ENCODE measurements at places on chromosomes 5 and 9. TPM values are rescaled to one million over a fixed set of nuclear protein-coding genes. Genes with fewer than 3 reads are reported as not detected.

MARVELD2 gene
- 26.2 TPM for total RNA-seq

TMCO6 gene
- 12.1 TPM for total RNA-seq

DEPDC1B gene
- total RNA-seq: 3.1 TPM

GRCh38 chr5:131974622-131974955 lies 29.1 kb upstream of the MEIKIN start:
- DNase-seq: no peak

- no peak for DNase-seq
Observed at GRCh38 chr5:68021916-68022315, 193.6 kb upstream of the PIK3R1 start.

GRCh38 chr5:15933259-15934207 lies 246.1 kb downstream of the MARCHF11 start:
- DNase-seq: peak; percentile 32

GRCh38 chr9:98080326-98080725 lies 23.8 kb downstream of the NANS start:
- no peak for DNase-seq

All from upper lobe of left lung (tissue), 6 donors.